ENCODE measurements at places on chromosomes 7 and 10.

DNA sequence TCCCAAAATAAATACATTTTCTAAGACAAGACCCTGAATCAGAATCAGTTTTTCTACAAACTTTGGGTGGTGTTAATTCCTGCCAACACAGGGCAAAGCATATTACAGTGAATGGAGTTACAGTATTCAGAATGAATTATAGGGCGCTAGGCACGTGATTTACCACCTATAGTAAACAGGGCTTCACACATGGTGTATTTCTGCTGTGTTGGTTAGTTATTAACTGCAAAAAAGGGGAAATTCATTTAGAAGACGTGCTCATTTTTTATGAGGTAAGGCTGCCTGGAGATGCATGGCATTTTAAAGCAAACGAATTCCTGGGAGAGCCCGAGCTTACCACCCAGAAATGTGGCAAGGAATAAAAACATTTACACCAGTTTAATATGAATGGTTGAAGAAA lies 393.8 kb downstream of the LRMDA start:
- no peak for DNase-seq

GRCh38 chr7:67453580-67454380 lies 457.1 kb downstream of the TYW1 start:
- peak; percentile 95 for DNase-seq

DNA sequence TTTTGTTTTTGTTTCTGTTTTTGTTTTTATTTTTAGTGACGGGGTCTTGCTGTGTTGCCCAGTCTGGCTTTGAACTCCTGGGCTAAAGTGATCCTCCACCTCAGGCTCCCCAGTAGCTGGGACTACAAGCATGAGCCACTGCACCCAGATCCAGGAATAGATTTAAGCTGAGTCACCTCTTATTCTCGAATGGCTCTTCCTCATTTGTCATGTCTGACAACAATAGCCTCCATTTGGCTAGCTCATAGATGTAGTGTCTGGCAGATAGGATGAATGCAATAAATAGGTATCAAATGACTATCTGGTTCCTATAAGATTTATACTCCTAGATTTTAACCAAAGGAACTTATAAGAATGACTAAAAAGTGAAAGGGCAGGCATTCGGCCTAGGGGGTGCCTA lies 172.9 kb downstream of the TMEM26 start:
- DNase-seq, result peak; percentile 34

DNA sequence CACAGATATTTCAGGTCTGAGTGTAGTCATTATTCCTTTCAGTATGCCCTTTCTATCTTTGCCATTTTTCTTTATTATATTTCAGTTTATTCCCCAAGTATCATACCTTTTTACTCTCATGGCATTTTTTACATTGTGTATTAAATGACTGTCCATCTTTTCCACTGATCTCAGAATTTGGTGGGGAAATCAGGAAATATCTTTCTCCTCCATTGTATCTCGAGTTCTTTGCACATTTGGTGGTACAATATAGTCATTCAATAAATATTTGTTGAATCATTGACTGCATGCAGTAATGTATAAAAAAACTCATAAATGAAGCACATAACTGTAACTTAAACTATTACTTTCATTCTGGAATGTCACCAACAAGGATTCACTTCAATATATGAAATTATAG lies 354.7 kb downstream of the HGF start:
- no peak for DNase-seq

GRCh38 chr7:137760111-137760510 lies 86.7 kb downstream of the DGKI start:
- DNase-seq, result no peak

DNA sequence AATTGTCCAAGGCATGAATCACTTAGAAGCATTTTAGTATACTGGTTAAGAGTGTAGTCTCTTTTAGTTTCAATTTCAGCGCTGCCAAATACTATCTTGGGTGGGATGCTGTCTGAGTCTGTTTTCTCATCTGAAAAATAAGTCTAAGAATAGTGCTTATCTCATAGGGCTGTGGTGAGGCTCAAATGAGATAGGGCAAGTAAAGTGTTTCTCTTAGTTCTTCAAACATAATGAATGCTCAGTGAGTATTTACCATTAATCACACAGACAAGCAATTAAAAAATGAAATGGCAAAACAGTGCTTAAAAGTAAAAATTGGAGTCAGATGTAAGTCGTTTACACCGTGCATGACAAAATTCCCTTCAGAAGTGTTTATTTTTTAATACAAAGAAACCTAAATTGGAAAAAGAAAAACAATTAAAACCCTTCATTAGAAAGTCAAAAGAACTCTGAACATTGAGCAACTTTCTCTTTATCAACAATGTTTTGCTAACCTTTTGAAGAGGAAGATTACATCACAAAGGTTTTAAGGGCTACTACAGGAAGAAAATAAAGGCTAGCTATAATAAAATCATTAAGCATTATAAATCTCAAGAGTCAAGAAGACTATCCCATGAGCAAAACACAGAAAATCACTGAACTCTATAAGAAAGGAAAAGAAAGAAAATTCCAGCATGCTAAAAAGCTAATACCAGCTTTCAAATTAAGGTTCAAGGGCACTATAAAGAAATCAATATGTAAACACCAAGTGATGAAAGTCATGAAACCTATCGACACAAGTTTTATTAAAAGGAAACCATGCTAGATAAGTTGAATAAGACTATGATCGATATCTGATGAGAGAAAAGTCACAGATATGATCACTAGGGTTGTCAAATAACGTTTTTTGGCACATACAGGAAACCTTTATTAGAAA lies 45.6 kb upstream of the C1GALT1 start:
- peak; percentile 85 for DNase-seq

GRCh38 chr7:112503361-112503972 lies 22.7 kb downstream of the LSMEM1 start:
- peak; percentile 49 for DNase-seq

DNA sequence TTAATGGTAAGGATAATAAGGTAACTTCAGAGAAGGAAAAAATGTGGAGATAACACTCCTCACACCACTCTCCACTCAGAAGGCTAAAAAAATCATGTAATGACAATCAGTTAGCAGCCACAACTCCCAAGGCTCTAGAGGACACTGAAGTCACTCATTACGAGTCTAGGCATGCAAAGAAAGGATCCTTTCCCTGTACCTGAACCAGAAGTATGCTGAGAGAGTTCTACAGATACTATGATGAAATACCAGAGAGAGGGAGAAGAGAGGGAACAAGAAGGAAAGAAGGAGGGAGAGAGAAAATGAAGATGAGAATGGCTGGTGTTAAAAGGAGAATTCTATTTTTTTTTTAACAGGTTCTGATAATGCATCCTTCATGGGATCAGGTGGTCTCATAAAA lies 224.3 kb upstream of the PLXNA4 start:
- no peak for DNase-seq

- no peak for DNase-seq
Observed at GRCh38 chr7:18890885-18891621, 226.4 kb downstream of the TWIST1 start.

DNA sequence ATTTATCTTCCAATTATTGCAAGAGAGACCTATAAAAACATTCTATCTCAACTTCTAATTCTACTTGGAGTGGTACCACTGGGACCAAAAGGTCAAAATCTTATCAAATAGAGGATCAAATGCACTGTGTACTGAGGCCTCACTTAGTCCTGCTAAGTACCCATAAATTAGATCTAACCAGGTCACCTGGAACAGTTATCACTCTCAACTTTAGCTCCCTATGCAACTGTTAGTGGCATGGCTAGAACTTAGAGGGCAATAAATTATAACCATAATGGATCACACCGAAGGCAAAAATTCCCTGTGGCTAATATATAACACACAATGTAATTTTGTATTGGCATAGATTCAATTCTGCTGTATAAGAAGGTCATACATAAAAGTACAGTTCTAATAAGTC lies 428.9 kb downstream of the PCDH15 start:
- DNase-seq, result no peak

GRCh38 chr7:134024739-134025138 lies 102.4 kb upstream of the LRGUK start:
- DNase-seq, result no peak
